ENCODE measurements at places on chromosomes 3 and 15.

- DNase-seq, result no peak
Observed at GRCh38 chr15:41004490-41004889, 51.2 kb downstream of the CHAC1 start.

DNA sequence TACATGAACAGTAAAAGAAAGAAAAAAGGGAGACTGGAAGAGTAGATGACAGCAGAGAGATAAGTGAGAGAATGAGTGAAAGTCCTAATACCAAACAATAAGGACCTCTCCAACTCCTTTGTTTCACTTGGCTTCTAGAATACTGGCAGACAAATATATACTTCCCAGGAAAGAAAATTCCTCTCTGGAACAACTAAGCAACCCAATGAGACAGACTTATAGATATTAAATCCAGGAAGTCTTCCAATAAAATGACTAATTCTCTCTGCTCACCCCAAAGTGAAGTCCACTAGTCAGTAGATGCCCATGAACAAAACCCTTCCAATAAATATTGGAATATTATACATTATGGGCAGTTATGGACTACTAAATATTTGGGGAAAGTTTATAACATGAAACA is 114.2 kb downstream of the NEDD4 start:
- DNase-seq, result no peak

GRCh38 chr3:147113293-147114044 is 292.9 kb downstream of the ZIC4 start:
- DNase-seq, result no peak

GRCh38 chr3:159185443-159186050 is 383.7 kb downstream of the MFSD1 start:
- no peak for DNase-seq

Data from NCI-H1092 (cell line).